NCI-H82 (cell line): ENCODE measurements at places on chromosomes 2 and 18.

GRCh38 chr2:239684271-239684810, 283.5 kb upstream of the HDAC4 start:
- no peak for DNase-seq

- no peak for DNase-seq
Observed at GRCh38 chr2:6914828-6915227, 2.4 kb upstream of the RNF144A start.

DNA sequence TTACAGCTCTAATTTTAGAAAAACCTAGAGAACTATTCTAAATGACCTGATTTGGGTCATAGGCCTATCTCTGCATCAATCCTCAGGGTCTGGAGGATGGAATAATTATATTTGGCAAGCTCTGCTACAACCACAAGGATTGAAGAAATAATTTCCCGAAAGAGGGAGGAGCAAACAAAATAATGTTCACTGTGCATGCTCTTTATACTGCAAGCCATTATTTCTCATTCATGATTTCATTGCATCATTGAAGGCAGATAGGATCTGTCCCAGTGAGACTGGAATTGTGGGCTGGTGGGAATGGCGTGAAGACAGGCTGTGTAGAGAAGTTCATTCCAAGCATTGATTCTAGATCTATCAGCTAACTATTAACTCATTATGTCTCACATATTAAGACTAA, 12.7 kb upstream of the MAPRE2 start:
- DNase-seq: no peak

GRCh38 chr2:38505779-38506178, 96.9 kb downstream of the HNRNPLL start:
- no peak for DNase-seq

DNA sequence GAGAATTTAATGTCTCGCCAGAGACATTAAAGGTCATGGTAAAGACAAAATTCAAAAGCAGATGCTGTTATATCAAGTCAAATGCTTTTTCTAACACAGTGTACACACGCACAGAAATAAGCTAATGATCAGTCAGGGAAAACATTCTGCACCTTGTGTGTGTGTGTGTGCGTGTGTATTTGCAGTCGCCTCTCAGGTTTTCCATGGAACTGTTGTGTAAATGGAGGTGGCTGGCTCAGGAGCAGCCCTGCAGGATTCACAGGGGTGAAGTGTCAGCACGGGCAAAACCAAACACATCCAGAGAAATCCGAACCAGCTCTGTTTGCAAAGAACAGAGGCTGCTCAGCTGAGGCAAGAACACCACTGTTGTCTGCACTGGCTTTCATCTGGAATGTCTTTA, 76.2 kb upstream of the YWHAQ start:
- DNase-seq: no peak

DNA sequence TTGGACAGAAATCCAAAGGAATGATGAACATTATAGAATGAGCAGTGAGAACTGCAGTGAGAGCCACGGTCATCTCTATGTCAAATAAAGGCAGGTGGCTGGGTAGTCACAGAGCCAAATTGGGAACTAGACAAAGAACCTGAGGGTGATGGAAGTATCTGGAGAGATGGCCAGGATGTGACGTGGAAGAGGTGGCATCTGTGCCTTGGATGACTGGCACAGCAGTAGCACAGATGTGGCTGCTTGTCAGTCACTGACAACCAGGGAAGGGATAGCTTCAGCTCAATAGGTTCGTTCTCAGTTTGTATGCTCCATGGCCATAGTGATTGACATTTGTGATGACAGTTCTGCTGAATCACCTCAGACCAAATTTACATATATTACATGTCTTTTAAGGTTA, 172.3 kb downstream of the PARD3B start:
- DNase-seq: no peak

DNA sequence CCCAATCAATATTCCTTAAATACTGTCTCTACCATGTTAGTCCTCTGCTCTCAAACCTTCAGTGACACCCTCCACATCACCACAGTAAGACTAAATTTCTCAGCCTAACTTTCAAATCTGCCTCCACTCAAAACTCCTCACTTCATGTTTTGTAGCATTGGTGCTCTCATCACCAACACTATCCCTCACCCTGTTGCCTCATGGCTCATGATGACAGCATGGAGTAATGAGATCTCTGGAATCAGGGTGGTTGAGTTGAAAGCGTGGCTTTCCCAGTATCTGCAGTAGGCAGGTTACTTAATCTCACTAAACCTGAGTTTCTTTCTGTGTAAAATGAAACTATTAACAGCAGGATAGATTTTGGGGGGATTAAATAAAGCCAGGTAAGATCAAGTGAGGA, 621.4 kb downstream of the NYAP2 start:
- no peak for DNase-seq

- DNase-seq: no peak
Observed at GRCh38 chr2:238388794-238389193, 37.9 kb upstream of the ASB1 start.

DNA sequence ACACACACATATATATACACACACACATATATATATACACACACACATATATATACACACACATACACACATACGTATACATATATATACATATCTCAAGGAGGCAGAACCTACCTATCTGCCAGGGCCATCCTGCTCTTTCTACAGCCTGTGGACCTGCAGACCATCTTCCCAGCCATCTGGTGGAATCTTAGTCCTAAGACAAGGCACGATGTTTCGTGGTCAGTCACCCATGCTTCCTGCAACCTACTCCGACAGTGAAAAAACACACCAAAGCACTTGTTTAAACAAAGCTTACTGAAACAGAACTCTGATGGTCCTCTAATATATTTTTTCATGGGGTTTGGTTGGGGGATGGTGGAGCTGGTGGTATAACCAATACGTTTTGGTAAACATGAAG, 164.2 kb upstream of the ZNF521 start:
- no peak for DNase-seq

- peak; percentile 2 for DNase-seq
Observed at GRCh38 chr2:77156599-77156998, 365.6 kb downstream of the LRRTM4 start.

GRCh38 chr2:105502625-105503334, 103.9 kb upstream of the FHL2 start:
- no peak for DNase-seq

DNA sequence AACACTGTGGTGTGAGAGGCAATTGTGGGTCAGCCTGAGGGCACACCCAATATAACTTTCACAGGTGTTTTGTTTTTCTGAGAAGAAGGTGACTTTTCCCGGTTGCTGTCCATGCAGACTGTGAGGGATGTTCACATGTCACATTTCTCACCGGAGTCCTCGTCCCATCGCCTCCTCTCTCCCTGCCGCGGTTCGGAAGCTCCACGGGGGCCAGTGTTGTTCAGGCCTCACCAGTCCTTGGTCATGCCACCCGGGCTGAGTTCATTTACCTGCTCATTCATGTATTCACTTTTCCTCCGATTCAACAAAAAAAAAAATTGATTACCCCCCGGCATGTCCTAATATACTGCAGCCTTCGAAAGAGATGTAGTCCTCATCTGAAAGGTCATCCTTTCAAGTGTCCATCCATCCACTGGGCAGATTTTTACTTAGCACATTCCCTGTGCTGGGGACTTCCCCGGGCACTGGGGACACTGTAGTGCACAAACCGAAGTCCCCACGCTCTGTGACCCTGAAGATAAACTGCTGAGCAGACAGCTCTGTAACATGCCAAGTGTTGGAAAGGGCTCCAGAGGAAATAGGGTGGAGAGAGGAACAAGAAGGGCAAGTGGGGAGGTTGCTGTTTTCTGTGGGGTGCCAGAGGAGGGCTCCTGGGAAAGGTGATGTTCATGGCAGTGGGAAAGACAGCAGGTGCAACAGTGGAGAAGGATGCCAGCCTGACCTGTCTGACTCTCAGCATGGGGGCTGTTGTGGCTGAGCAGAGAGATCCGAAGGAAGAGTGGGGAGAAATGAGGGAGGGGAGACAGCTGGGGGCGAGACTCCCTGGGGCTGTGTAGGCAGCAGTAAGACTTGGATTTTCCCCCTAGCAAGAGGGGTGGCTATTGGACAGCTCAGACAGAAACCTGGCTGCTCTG, 22.4 kb downstream of the LRRFIP1 start:
- DNase-seq: no peak

GRCh38 chr2:3107567-3107966, 270.1 kb downstream of the EIPR1 start:
- no peak for DNase-seq

DNA sequence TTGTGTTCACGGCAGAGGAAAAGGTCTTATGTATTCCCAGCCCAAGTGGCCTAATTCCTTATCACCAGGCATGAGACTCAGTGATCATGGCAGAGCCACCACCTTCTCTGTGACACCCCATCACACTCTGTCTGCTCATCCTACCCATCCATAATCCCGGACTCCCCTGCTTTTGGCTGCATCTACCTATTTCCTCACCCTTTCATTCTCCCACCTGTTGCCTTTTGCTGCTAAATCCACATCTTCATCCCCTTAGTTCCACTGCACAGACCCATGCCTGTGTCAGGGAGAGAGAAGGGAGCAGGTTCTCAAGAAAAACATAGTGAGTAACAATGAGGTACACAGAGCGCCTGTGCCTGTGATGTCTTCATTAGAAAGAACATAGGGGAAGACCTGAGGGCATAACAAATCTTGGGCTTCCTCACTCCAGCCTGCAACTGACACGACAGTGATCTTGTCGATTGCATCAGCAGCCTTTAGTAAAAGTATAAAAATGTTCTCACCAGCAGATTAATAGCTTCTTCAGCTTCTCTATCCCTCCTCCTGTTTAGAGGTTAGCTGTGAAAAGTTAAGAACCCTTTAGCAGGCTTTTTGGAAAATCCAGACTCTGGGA, 246.5 kb upstream of the SPRED2 start:
- DNase-seq: no peak

- no peak for DNase-seq
Observed at GRCh38 chr2:15754703-15755099, 163.0 kb downstream of the DDX1 start.

DNA sequence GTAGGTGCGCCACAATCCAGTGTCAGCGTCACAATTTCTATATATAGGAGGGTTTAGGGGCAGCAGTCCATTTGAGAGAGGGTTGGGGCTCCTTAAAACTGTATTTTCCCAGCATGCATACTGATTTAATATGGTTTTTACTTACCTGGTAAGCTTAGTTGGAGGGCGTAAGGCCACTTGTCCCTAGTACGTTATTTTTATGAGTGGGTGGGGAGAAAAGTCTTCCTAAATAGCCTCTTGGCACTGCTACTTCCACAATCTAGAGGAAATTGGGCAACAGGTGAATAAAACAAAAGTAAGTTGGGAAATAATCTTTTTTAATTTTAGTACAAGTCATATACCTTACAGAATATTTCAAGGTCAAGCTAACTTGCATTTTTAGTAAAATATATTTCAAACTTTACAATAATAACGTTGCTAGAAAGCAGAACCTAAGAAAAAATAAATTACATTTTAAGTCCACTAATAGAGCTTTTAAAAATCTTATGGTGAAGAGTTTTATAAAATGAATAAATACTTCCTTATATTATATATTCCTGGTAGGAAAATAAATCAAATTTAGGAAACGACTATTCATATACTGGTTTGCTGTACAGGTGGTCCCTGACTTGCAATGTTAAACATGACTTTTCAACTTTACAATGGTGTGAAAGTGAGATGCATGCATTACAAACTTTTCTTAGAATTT, 20.9 kb downstream of the DHRS9 start:
- DNase-seq: peak; percentile 46

DNA sequence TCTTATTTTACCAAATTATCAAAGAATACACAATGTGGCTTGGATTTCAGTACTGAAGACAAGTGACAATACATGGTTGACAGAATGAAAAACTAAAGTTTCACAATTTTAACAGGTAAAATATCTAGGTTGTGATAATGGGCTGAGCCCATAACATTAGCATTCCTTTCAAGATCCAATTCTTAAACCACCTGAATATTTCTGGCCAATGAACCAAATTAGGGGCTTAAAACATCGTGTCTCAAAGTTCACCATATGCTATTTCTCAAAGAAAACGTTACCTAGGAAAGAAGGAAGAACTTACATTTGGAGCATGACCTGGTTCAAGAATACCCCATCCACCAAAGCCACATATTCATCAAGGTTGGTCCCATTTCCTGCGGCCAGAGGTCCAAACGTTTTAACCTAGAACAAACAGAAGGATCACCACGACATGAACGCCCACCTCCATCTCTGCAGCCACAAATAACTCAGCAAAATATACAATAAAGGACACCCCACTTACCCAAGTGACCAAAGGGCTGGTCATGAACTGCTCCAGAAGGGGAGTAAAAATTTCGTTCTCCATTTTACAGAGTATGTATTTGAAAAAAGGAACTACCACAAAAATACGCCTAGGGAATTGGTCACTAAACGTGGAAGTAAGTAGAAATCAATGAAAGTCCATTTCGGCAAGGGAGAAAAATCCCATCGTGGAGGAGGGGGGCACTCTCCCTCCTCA, 984 bp downstream of the CCDC88A start:
- DNase-seq: peak; percentile 45

DNA sequence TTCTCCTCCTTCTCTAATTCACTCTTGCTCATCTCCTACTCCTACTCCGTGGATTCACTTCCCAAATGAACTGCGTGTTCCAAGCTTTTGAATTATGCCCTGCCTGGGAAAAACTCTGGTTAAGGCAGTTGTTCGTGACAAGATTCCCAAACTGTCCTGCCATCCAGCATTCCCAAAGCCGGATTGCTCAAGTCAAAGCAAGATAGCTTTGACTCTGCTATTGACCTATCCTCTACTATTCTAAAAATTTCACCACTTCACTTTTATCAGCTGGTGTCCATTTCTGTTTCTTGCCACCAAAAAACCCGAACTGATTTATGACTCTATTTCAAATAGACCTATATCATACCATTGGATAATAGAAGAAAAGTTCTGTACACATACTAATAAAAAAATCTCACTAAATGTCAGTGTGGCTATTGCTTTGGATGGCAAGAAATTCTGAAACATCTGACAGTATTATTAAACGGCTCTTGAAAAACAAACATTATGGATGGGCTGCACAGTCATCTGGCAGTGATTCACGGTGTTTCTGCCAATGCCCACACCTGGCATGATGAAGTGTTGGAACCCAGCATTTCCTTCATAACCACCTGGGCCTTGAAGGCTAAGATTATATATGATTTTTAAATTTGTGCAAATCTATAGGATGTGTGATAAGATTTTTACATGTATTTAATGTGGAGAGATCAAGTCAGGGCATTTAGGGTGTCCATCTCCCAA, 87.4 kb downstream of the NCKAP5 start:
- DNase-seq: no peak

DNA sequence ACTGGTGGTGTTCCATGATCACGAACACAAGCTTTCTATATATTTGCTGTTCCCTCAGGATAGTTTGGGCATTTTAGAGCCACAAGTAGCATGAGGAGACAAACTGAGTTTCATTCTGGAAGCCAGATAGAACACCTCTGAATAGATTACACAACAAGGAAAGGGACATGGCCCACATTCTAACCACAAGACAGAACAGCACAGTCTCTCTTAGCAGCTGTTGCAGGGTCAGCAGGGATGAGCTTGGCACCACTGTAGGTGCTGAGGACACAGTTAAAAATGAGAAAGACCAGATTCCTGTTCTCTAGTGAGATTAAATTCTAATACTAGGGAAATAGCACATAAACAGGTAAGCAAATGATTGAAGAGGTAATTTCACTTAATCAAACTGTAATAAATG, 235.3 kb downstream of the ZNF407 start:
- DNase-seq: no peak

- DNase-seq: no peak
Observed at GRCh38 chr18:30781601-30782000, 260.9 kb downstream of the DSC3 start.
